ENCODE measurements at places on chromosomes 5 and 9.

GRCh38 chr5:88145221-88145610 is 123.4 kb downstream of the TMEM161B start:
- DNase-seq = no peak

DNA sequence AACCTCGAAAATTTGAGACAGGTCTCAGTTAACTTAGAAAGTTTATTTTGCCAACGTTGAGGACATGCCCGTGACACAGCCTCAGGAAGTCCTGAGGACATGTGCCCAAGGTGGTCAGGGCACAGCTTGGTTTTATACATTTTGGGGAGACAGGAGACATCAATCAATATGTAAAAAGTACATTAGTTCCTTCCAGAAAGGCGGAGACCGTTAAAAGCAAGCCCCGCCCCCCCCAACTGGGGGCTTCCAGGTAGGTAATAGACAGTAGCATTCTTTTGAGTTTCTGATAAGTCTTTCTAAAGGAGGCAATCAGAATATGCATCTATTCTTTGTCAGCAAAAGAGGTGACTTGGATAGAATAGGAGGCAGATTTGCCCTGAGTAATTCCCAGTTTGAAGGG is 599 bp upstream of the MOCS2 start:
- DNase-seq = no peak

- DNase-seq = no peak
Measured at GRCh38 chr5:151787817-151788216, 16.1 kb downstream of the G3BP1 start.

- DNase-seq = no peak
Measured at GRCh38 chr5:132816554-132816953, 3.5 kb downstream of the SOWAHA start.

GRCh38 chr9:115747731-115748130 is 405.9 kb upstream of the PAPPA start:
- no peak for DNase-seq

GRCh38 chr5:10295619-10296326 is 11.9 kb downstream of the CMBL start:
- DNase-seq = no peak
